ENCODE measurements at places on chromosomes 6 and 20.

- DNase-seq, result no peak
Measured at GRCh38 chr6:125112934-125113333, 40.6 kb upstream of the TPD52L1 start.

DNA sequence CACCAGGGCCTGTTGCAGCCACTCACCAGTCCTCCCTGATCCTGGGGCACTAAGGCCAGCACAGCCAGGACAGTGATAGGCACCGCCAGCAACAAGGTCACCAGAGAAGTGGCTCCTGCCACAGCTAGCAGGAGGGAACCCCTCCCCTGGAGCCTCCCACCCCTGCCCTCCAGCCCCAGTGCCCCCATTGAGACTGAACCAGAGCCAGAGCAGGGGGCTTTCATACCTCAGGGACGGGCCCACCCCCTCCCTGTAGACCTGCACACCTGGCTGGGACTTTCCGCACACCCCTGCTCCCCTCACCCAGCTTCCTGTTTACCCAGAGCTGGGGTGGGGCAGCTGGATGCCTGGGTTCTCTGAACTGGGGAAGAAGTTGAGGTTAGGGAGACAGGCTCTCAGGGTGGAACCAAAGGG is at the start of gene LTB:
LTB (minus strand) TSS at position 195 of the 414 bp plus-strand sequence; CDS start at position 188, 7 bp downstream.
- no peak for DNase-seq

GRCh38 chr6:37531437-37532036 is 31.8 kb upstream of the CCDC167 start:
- no peak for DNase-seq

GRCh38 chr6:155248008-155249001 is 15.5 kb upstream of the CLDN20 start:
- DNase-seq, result no peak

GRCh38 chr6:167485186-167485978 is 160.5 kb downstream of the TTLL2 start:
- no peak for DNase-seq

DNA sequence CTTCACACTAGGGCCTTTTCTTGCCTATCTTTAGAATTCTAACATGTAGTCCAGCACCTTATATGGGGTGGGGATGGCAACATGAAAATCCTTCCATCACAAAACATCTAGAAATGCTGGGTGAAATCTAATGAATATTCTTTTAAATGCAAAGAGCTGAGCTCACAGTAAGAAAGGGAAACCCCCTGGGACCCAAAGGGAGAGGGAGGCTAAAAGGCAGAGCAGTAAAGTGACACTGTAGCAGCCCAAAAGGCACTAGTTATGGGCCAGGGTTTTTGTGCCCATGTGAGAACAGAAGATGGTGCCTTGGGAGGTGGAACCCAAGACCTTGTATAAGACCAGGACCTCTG is 66.7 kb downstream of the TRAM2 start:
- DNase-seq, result no peak

DNA sequence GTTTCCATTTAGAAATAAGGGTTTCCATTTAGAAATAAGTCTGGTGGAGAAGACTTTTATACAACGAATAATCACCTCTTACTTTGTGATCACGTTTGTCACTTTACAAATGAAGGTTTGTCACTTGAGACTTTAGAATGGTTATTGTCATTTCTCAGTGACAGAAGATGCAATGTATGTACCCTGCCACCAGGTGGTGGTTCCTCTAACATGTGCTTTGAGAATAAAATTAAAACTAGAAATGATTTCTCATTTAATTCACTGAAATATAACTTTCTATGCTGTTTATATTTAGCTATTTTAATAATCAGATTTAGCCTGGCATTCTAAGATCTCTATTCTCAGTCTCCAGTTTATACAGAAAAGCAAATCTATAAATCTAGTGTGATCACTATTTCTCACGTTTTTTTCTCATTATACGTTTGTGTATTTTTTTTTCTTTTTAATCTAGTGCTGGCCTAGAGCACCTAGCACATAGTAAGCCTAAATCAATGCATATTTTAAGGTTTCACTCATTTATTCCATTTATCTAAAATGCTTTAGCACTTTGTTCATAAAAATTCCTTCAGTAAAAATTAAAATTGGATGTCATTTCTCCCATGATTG is 57.4 kb upstream of the TFAP2D start:
- peak; percentile 2 for DNase-seq

GRCh38 chr6:139164001-139164400 is 29.1 kb downstream of the HECA start:
- DNase-seq, result no peak
